ENCODE measurements at places on chromosomes 3 and 15.

DNA sequence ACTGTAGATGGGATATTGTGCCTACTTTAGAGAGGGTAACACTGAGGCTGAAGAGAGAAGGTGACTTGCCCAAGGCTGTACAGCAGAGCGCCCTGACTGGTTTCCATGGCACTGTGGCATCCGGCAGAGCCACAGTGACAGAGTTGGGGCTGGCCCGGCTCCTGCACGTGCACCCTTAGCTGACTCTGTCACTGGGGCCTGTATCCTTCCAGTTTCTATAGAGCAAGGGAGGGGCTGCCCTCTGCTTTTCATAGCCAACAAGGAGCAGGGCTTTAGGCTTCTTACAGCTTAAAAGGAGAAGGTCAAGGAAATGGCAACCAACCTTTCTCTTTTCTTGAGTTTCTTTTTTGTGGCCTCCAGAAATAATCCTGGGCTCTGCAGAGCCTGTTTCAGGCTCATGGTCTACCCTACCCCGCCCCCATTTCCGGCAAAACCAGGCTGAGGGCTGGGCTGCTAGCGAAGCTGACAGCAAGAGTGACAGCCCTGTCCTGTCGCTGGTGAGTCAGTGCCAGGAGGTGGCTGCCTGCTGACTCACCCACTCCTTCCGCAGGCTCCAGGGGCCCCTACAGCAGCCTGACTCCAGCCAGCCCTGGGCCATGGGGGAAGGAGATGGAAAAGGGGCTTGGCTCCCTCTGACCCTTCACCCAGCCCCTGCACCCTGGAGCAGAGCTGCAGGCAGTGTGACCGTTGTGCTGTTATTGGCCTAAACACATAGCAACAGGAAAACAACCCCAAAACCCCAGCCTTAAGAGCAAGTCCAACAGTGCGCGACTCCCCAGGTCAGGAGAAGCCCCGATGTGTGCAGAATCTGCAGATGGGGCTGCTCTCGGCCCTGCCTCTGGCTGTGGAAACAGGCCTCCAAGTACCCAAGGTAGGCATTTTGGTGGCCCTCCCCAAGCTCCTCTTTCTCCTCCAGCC is 29.8 kb downstream of the SLC6A6 start:
- peak; percentile 71 for DNase-seq

DNA sequence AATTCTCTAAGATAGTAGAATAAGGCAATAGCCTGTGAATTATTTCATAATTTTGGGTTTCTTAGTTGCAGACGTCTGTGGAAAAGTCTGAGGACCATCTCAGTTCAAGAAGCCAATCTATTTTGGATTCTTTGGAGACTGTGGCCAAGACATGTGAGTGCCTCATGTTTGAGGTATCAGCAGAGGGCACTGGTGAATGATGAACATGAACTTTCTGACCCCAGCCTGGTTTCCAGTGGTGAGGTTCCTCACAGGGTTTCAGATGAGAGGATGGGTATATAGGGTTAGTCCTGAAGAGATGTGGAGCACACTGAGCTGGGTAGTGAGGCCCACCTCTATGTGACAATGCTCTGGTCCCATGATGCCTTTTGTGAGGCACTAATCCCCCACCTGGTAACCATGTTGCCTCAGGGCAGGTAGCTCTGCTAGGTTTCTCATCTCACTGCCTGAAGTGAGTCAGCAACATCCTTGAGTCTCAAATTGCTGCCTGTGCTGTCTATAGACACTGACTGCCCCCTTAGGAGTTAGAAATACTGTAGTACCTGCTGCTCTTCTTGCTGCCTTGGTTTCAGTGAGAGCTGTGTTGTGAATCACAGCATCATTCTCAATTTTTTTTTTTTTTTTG is 32.3 kb downstream of the C3orf62 start:
- DNase-seq: peak; percentile 15

- peak; percentile 82 for DNase-seq
Observed at GRCh38 chr15:66832664-66833063, 130.6 kb downstream of the SMAD6 start.

- no peak for DNase-seq
Observed at GRCh38 chr3:124425972-124426371, 304.3 kb upstream of the UMPS start.

- no peak for DNase-seq
Observed at GRCh38 chr3:55305696-55306485, 181.2 kb downstream of the WNT5A start.

GRCh38 chr15:25725758-25726157 is 137.4 kb downstream of the ATP10A start:
- DNase-seq: no peak

DNA sequence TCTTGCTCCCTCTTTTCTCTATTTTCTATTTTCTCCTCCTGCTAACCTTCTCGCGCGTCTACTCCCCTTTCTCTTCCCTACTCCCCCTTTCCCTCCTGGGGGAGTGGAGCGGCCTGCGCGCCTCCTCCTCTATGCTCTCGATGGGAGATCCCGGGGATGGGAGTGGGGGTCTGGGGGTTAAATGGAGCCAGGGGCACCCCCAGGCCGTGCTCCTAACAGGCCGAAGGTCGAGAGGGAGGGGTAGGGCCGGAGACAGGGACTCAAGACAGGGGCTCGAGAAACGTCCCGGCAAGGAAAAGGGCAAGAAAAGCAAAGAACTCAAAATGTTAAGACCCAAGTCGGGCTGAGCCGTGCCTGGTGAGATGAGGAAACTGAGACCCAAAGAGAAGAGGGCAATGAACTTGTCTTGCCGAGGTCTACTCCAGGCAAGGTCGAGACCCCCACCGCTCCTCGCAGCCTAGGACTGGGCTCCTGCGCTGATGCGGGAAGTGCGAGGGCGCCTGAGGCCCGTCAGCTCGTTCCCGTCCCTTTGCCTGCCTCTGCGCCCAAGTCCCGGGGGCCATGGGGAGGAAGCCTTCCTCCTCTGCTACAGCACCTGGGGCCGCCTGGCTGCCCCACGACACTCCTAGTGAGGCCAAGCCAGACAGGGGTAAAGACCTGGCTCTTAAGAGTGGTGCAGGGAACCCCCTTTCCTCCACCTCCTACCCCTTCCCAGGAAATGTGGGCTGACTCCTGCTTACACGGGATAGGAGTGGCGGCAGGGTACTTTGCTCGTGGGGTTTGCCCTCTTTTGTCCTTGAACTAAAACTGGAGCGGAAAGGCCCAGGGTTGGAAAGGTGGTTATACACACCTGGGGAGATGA is 770 bp upstream of the MEGF11 start:
- DNase-seq: no peak

DNA sequence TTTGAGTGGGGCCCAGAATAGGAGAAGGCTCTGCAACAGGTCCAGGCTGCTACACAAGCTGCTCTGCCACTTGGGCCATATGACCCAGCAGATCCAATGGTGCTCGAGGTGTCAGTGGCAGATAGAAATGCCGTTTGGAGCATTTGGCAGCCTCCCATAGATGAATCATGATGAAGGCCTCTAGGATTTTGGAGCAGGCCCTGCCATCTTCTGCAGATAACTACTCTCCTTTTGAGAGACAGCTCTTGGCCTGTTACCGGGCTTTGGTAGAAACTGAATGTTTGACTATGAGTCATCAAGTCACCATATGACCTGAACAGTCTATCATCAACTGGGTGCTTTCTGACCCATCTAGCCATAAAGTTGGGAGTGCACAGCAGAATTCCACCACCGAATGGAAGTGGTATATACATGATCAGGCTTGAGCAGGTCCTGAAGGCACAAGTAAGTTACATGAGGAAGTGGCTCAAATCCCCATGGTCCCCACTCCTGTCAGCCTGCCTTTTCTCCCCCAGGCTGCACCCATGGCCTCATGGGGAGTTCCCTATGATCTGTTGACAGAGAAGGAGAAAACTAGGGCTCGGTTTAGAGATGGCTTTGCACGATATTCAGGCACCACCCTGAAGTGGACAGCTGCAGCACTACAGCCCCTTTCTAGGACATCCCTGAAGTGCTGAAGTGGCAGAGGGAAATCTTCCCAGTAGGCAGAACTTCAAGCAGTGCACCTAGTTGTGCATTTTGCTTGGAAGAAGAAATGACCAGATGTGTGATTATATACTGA is 971.4 kb downstream of the MCTP2 start:
- DNase-seq: peak; percentile 5

DNA sequence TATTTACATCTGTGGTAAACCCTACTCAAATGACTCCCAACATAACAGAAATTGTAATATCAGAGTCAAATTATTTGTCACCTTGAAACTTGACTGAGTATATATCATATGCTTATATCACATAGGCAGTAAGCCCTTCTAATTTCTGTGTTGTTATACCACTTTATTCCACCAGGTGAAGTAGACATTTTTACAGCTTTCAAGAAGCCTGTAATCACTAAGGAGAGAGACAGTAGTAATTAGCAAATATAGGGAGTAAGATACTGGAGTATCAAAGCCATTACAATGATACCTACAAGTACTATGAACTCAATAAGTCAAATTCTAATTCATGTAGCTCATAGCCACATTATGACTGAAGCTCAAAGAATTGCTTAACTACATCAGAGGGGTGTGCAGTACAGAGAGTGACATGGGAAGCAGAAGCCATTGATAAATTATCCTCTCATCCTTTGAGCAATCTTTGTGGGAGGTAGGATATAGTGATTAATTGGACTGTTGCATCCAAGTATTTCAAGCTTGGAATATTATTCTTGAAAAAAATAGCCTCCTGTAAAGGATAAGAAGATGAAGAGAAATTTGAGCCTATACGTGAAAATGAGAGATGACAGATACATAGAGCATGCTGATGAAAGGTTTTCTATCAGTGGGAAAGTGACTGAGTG is 1005.9 kb downstream of the ZPLD1 start:
- peak; percentile 2 for DNase-seq

DNA sequence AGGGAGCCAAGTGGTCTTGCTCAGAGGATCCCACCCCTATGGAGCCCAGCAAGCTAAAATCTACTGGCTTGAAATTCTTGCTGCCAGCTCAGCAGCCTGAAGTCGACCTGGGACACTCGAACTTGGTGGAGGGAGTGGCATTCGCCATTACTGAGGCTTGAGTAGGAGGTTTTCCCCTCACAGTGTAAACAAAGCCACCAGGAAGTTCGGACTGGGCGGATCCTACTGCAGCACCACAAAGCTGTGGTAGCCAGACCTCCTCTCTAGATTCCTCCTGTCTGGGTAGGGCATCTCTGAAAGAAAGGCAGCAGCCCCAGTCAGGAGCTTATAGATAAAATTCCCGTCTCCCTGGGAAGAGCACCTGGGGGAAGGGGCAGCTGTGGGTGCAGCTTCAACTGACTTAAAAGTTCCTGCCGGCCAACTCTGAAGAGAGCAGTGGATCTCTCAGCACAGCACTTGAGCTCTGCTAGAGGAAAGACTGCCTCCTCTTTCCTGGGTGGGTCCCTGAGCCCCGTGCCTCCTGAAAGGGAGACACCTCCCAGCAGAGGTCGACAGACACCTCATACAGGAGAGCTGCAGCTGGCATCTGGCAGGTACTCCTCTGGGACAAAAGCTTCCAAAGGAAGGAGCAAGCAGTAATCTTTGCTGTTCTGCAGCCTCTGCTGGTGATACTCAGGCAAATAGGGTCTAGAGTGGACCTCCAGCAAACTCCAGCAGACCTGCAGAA is 576.3 kb upstream of the NECTIN3 start:
- no peak for DNase-seq

- DNase-seq: peak; percentile 68
Observed at GRCh38 chr15:40500568-40501330, 30.0 kb downstream of the CHST14 start.

- DNase-seq: peak; percentile 50
Observed at GRCh38 chr15:38564557-38565286, at the start of gene RASGRP1. TSS of gene RASGRP1 (minus strand) at chr15:38564814. CDS start at chr15:38564628, 186 bp downstream.

- peak; percentile 26 for DNase-seq
Observed at GRCh38 chr15:51114437-51115119, 19.9 kb upstream of the TNFAIP8L3 start.

GRCh38 chr3:167396075-167396474 is 16.0 kb upstream of the ZBBX start:
- no peak for DNase-seq

DNA sequence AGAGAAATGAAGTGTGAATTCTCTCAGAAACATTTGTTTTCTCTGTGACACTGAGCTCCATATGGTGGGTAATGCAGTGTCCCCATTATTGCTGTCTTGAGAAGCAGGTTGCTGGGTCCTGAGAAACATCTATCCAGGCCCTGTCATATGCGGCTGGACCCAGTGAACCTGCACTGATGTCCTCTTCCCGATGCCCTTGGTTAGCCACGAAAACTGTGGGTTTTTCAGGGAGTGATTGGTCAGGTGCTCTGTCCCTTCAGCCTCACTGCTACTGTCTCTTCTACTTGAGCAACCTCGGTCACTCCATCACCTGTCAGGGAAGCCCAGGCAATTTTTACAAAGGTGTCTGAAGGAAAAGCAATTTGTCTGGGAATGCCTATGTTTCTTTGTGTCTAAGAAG is 77.0 kb downstream of the SLC7A14 start:
- DNase-seq: no peak
